ENCODE measurements at places on chromosomes 7 and 10.

GRCh38 chr7:11831156-11831735, 752 bp downstream of the THSD7A start:
- no peak for DNase-seq

GRCh38 chr10:55627501-55628051, 733.5 kb downstream of the ZWINT start:
- no peak for DNase-seq

- no peak for DNase-seq
Observed at GRCh38 chr7:34747176-34747781, 89.3 kb downstream of the NPSR1 start.

GRCh38 chr10:128380946-128381345, 254.7 kb upstream of the MKI67 start:
- DNase-seq, result no peak

DNA sequence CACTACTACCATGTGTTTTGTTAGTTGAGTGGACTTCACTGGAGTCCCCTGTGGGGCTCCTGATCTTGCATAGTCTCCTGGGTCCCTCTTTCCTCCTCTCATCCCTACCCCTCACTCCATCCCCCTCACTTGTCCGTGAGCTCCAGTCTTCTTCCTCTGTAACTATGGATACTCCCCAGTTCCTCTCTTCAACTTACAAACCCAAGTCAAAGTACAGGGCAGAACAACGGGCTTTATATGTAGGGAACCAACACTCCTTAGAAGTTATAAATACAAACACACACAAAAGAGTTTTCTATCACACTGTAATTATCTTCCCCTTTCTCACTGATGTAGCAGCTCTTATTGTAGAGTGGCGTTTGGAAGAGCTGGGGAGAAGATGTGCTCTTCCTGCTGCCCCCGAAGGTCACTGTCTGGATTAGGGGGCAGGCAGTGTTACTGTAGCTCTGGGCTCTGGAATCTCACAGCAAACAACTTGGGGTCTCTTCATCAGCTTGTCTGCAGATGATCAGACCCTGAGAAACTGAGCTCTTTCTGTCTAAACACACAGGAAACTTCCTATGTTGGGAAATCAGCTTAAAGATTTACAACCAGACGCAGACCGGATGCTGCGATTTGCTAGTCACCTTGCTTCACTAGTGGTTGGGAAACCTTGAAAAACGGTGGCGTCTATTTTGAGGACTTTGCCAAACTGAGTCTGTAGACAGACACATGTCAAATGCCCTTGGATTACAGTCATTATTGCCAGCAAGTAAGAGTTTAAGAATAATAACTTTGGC, 13.6 kb downstream of the SNX10 start:
- DNase-seq, result no peak

- no peak for DNase-seq
Observed at GRCh38 chr7:39265641-39266591, 288.2 kb downstream of the POU6F2 start.

DNA sequence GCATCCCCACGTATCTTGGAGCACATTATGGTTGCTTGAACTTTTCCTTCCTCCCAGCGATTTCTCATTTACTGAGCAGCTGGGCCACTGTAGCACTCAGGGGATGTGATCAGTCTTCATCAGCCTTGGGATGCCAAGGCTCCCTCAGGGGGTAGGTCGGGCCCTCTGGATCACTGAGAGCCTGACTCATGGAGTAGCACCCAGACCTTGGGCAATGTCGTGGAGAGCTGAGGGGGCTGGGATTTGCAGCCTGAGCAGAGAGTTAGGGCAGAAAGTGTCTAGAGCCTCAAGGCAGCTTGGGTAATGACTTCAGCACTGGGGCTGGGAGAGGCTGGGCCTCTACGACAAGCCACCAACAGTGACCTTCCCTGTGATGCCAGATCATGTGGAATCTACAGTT, 86.5 kb upstream of the CXCL12 start:
- no peak for DNase-seq

DNA sequence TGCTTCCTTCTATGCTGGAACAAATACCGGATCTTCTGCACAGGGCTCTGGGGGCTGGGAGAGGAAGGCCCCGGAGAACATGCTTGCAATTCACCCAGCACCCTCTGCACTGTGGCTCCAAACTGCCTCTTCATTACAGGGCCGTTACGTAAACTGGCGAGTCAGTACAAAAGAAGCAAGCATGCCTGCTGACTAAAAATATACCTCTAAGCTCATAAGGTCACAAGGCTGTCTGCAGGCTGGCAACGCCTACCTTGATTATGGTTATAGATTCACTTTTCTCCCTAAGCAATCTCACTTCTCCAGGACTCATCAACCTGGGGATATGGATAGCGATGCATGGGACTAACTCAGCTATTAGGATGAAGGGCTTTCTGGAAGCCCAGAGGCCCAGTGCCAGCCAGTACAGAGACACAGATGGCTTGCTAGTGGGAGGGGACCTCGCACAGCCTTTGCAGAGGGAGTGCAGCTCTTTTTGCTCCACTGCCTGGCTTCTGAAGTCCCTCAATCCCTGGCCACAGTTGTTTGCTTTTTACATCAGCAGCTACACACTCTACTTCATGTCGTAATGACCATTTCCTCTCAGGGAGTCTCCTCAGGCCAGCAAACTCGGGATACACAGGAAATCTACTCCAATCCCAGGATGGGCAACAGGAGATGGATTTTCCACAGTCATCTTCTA, 96.1 kb downstream of the SH3PXD2A start:
- DNase-seq, result no peak

GRCh38 chr10:68235111-68235510, 3.2 kb upstream of the ATOH7 start:
- no peak for DNase-seq

DNA sequence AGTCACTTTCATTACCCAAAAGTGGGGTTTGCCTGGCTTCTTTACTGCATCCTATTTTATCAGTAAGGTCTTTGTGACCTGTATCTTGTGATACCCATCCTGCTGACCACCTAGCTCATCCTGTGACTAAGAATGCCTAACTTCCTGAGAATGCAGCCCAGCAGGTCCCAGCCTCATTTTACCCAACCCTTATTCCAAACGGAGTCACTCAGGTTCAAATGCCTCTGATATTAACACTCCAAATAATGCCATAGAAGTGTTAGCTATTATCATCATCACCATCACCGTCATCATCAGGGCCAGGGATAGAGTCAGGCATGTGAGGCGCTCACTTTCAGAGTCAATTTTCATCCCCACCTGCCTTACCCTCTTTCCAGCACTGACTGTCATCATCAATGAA, 85.5 kb downstream of the SLC16A9 start:
- no peak for DNase-seq

Data from stimulated activated CD4-positive, alpha-beta T cell treated with anti-CD3 and anti-CD28 coated beads, Interleukin-2, amount 100 ng/mL, for 4 hours (primary cell).